ENCODE measurements at places on chromosomes 1 and 21.
A peak's percentile ranks its signal among the peaks of the same experiment; 100 is the strongest.

DNA sequence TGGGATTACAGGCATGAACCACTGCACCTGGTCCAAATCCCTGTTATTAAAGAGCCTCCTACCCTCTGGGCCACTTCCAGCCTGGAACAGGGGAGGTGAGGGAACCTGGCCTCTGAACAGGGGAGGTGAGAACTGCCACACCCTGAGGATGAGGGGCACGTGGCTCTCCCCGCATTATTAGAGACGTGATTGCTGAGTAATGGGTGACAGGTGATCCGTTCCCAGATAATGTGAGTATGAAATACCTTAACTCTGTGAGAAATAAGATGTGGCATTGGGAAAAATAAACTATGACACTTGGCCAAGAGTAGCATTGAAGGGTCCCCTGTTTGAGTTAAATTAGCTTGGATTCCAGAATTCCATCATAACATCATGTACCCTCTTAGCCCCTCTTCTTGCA, 13.6 kb upstream of the SLC25A34 start:
- DNase-seq: no peak

DNA sequence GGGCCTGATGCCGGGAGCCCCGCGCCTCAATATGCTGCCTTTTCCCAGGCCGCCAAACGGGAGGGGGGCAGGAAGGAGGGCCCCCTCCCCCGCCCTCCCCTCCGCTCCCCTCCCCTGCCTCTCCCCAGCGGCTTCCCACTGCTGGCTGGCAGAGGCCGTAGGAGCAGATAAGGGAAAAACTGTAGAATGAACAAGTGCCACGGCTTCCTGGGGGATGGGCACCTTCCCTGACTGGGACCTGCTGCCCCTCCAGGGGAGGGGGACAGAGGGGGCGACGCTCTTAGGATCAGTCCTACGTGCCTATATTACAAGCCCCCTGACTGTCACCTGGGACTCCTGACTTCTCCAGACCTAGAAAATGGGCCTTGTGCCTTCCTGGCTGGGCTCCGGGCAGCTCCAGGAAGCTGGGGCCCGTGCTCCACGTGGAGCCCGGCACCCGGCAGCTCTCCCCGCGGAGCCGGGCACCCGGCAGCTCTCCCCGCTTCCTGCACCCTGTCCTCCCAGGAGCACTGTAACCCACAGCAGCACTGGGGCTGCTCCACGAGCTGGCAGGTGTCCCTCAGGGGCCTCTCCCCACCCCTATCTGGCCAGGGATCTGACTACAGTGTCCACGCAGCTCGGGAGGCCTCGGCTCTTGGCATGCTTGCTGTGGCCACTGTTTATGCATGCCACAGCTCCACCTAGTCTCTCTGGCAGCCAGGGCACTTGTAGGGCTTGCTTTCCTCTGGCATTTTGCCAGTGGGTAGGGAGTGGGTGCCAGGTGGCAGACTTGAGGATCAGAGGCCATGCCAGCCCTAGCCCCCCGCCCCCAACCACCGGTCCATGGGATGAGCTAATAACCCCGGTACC, 674 bp upstream of the HES5 start:
- no peak for DNase-seq

DNA sequence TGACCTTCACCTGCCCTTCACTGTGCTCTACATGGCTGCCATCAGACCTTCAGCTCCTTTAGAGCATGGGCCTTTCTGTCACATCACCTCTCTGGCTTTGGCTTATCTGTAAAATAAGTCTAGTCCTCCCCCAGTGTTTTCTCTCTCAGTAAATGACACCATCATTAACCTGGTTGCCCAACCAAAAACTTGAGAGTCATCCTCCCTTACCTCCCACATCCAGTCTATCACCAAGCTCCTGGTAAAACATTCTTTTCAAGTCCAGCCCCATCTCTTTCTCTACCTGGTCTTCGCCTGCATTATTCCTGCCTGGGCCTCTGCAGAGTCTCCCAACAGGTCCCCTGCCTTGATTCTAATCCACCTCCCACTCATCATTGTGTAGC, 13.1 kb downstream of the SLC26A9 start:
- no peak for DNase-seq

DNA sequence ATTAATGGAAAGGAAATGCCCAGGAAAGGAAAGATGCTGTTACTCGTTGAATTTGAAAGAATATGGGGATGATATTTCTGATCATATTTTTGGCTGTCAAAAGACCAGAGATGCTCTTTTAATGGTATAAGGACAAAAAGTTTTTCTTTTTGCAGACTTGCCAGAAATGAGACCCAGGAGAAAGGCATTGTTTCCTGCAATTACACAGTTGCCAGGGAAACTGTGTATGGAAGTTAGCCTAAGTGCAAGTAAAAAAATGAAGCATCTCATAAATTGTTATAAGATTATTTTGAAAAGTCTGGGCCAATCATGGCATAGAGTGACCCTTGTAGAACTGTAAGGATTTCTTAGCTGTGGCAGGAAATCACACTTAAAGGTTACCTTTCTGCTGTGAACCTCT, 155.7 kb upstream of the BEND5 start:
- no peak for DNase-seq

DNA sequence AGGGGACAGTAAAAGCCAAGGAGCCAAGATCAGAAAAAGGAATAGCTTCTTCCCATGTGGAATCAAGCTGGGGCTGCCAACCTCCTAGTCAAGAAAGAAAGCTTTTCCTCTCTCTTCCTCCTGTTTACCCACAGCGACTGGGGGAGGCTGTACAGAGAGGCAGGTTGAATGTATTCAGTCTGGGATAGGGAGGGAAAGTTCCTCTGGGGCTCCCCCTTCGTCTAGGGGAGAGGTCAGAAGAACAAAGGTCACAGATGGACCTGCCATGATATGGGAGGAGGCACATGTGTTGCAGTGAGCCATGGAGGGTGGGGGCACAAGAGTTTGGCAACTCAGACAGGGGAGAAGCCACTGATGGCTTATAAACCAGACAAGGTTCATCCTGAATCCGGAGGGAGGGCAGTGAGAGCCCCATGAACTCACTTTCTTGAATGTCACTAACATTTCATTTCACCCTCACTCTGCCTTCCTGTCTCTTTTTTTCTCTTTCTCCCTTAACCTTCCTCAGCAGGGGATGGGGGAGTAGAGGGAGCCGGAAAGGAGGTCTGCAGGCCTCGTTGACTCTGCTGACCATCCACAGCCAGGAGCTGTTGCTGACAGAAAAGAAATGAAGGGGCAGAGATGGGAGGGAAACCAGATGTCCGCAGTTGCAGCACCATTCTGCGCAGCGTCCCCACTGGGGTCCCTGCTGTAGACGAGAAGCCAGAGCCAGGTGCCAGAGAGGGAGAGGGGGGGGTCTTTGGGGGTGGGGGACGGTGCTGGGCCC, 61.1 kb downstream of the PLXNA2 start:
- DNase-seq: no peak

- peak; percentile 27 for DNase-seq
Observed at GRCh38 chr1:35111106-35111505, 31.9 kb downstream of the ZMYM1 start.

- DNase-seq: no peak
Observed at GRCh38 chr1:170593173-170594011, 61.4 kb downstream of the GORAB start.

- peak; percentile 10 for DNase-seq
Observed at GRCh38 chr1:34113887-34114286, 51.1 kb downstream of the CSMD2 start.

GRCh38 chr1:191714845-191715244, 443.4 kb upstream of the RGS18 start:
- no peak for DNase-seq

- DNase-seq: no peak
Observed at GRCh38 chr1:53076721-53077598, 14.9 kb downstream of the PODN start.

- DNase-seq: no peak
Observed at GRCh38 chr1:206824331-206824730, 41.1 kb upstream of the IL20 start.

GRCh38 chr1:15148475-15148874, 5.1 kb upstream of the TMEM51 start:
- no peak for DNase-seq

DNA sequence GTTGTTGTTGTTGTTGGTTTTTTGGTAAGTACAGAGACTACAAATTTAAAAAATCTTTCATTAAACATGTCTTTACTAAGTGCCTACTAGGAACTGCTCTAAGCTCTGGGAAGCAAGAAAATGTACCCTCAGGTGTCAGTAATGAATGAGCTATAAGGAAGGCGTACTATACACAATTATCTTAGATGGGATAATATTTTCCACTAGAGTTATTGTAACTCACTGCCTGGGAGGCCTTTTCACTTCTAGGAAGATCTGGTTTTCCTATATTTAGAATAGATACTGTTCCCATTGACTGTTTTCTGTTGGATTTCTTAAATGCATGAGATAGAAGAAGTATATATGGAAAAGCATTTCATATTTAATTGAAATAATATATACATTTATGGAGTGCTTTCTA, 19.6 kb downstream of the CLIC4 start:
- no peak for DNase-seq

- DNase-seq: peak; percentile 43
Observed at GRCh38 chr1:233790662-233791371, 113.7 kb upstream of the SLC35F3 start.

GRCh38 chr1:156898161-156898566, 4.6 kb downstream of the PEAR1 start:
- DNase-seq: peak; percentile 29

GRCh38 chr1:66317248-66317515, 216.8 kb upstream of the SGIP1 start:
- DNase-seq: no peak

GRCh38 chr1:2334366-2334765, 57.0 kb downstream of the MORN1 start:
- no peak for DNase-seq

DNA sequence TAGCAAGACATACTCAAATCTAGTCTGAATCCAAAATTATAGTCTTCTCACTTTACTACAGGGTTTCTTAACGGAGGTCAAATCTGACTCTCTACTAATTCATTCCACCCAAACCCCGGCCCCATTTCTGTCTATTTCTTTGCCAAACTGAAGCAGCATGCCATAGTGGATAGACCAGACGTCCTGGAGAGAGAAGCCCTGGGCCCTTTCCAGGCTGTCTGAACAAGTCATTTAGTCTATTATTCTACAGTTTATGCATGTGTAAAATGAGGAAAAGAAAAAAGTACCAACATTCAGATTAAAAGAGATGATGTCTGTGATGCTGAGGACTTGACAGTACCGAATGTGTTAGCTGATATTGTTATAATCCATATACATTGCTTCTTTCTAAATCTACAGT, 95.0 kb downstream of the GDAP2 start:
- DNase-seq: no peak

DNA sequence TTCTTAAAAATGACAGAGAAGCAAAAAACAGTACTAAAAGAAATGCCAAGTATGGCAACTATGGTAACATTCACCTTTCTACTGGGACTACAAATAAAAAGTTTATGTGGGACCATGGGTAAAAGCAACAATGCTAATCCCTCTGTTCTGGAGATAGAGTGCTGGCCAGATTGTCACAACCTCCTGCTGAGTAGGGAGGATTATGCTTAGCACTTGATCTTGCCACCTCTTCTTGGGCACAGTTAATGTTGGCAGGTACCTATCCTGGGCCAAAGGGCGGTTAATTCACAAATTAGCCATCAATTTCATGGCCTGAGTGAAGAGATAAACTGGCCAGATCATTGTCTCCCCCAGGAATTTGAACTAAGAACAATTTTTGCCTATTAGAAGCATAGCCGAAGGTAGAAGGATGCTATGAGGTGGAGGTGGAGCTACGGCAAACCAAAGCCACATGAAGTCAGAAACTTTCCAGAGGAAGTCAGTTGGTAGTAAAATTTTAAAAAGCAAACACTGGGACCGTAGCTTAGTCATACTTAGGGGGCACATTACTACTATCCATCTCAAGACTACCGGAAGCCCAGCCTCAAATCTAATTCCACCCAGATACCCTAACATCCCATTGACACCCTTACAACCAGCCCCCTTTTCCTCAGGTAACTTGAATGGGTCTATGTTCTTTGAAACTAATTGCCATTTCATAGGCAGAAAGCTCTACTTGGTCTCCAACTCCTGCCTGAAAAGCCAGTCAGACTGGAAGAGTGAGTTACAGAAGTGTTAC, 2.7 kb downstream of the SCYL3 start:
- DNase-seq: no peak

- DNase-seq: no peak
Observed at GRCh38 chr1:43611950-43612349, 38.0 kb upstream of the KDM4A start.

All from HepG2 (cell line).